Stimulated activated CD4-positive, alpha-beta T cell treated with anti-CD3 and anti-CD28 coated beads, Interleukin-2, amount 100 ng/mL, for 48 hours (primary cell): ENCODE measurements at places on chromosomes 5 and 9.

DNA sequence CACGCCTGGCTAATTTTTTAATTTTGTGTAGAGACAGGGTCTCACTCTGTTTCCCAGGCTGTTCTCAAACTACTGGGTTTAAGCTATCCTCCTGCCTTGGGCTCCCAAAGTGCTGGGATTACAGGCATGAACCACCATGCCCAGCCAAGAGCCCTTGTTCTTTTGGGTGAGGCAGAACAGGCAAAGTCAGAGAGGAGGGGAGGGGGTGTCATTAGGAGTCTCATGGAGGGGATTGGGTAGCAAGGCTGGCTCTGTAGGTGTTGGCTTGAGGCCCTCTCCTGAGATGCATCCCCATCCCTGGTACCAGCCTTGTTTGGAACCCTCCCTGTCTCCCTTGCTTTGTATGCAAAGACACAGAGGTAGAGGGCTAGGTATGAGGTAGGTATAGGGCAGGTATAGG lies 24.1 kb downstream of the GSN start:
- DNase-seq, result no peak

GRCh38 chr5:172127581-172127980 lies 60.4 kb downstream of the STK10 start:
- DNase-seq, result no peak

DNA sequence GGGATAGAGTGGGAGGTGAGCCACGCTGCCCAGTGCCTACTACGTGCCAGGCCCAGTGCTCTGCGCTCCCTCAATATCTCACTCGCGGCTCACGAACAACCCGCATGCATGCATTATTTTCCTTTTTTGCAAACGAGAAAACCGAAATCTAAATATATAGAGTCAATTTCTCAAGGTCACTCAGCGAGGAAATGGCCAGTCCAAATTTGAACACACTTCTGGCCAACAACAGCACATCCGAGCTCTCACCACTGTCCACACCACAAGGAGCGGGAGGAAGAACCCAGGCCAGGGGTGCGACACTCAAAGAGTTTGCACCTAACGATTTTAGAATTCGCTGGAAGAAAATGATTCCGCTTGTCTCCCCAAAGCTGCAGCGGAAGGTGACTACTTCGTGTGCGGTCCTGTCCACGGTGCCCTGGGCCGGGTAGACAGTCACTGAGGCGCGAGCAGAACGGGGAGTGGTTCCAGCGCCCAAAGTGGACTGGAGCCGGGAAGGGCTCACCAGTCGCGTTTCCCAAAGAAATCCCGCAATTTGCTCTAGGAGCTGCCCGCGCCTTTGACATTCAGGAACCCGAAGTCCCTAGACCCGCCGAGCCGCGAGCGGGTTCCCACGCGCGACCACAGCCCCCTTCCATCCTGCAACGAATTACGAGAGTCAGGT lies 1.1 kb upstream of the TLX3 start:
- DNase-seq, result no peak

DNA sequence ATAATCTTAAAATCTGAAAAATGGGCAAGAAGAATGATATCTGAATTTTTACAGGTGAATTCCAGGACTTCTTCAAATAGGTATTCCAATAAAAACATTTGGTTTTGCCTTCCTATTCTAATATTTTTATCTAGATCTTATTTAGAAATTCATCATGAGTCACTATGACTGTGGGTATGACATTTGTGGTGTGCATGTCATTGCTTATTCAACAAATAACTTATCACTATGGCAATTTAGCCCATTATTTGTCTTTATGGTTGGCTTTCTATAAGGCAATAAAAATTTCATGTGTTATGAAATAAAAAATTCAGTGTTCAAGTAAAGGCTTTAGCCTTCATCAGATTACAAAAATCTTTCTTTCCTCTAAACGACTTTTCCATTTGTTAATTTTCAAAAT lies 1139.6 kb upstream of the NUDT12 start:
- no peak for DNase-seq

DNA sequence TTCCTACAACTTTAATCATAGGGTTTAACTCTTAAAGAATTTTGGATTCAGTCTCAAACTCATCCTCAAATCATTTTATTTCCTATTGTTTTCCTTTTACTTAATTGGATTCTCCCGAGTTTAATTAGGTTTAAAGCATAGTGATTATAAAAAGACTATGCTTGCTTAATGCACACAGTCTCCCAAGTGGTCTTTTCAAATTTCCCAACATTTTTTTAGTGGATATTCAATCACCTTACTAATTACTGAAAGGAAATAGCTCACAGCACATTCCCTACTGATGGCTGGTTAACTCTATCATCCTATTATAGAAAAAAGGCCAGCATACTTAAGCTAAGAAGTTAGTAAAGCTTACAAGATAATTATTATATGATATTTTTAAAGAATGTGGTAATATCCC lies 170.6 kb downstream of the PRDM9 start:
- DNase-seq, result no peak

DNA sequence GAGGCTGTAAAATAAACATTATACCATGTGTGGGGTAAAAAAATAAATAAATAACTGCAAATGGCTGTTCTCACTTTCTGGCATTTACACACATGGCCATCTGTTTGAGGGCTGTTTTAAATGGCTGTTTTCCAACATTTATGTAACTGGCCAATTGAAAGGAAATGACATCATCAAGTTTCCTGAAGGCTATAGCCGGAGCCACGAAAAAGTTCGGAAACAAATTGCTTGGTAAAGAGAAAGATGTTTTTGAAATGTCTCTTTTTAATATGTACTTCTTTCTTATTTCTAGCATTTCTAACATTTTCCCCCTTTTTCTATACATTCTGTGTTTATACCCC lies 95.4 kb upstream of the DAB2 start:
- DNase-seq, result no peak

GRCh38 chr9:86321373-86321772 lies 32.8 kb downstream of the TUT7 start:
- no peak for DNase-seq

DNA sequence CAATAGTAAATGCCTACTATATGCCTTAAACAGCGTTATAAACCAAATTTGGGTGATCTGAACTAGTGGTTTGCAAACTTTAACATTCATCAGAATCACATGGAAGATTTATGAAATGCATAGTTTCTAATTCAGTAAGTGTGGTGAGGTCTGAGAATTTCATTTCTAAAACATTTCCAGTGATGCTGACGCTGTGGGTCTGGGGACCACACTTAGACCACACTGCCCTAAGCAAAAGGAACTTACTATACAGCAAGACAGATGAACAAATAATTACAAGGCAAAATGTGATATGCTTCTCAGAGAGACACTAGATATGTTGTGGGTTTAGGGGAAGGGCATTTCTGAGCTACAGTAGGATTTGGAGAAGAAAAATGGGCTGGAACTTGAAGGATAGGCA lies 72.6 kb downstream of the OXCT1 start:
- no peak for DNase-seq
